MV-4-11 (cell line): ENCODE measurements at places on chromosomes 1 and 21.

DNA sequence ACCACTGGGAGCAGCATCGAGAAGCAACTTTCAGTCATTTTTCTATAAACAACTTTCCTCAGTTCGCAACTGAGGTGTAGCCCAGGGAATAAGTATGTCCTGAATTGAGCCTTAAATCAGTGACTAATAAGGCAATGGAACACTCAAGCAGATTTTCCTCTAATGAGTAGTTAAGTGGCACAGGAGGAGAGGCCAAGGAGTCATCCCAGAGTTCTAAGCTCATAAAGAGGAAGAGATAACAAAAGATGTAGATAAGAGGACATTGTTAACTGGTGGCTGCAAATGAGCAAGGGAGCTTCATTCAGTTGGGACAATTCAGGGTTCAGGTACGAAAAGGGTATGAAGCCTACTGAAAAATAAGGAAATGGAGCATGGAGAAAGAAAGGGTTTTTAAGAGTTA, 64.5 kb downstream of the LRRC40 start:
- DNase-seq: no peak

DNA sequence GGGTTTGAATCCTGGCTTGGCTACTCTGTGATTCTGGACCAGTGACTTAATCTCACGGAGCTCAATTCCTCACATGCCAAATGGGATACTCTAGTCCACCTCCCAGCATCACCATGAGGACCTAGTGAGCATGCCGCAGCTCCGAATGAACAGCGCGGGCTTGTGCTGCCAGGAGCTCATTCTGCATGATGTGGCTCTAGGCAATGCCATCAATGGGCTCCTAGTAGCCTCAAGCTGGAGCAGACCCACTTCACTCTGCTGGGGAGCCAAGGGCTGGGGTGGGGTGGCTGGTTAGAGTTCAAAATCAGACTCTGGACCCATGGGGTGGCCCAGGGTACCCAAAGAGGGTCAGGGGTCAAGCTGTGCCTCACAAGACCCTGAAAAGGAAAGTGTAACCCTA, 41.5 kb downstream of the CDK18 start:
- DNase-seq: no peak

GRCh38 chr1:223176437-223176836, 33.4 kb upstream of the TLR5 start:
- no peak for DNase-seq

DNA sequence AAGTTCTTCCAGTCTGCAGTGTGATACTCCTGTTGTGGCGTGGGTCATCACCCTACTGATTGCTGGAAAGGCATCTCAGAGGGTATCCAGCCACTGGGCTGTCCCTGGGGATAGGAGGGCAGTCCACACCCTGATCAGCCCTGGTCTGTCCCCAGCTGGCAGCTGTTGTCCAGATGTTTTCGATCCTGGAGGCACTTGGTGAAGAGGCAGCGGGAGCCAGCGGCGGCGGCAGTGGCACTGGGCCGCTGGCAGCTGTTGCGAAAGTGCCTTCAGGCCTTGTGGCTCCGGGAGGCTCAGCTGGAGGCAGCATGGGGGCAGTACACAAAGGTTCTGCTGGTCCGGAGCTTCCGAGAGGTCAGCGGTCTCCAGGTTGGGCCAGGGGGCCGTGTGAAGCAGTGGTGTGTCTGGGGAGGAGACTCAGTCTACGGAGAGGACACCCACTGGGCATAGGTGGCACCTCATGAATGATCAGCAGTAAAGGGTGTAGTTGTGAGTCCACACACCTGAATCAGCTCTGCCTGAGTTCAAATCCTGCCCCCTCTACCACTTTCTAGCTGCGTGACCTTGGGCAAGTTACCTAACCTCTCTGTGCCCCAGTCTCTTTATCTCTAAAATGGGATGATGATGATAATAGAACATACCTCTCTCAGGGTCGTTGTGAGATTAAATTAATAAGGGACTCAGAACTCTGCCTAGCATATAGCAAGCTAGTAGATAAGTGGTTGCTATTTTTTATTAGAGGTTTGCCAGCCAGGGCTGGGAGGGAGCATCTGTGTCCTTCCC, 6.1 kb downstream of the C1orf167 start:
- DNase-seq: no peak

DNA sequence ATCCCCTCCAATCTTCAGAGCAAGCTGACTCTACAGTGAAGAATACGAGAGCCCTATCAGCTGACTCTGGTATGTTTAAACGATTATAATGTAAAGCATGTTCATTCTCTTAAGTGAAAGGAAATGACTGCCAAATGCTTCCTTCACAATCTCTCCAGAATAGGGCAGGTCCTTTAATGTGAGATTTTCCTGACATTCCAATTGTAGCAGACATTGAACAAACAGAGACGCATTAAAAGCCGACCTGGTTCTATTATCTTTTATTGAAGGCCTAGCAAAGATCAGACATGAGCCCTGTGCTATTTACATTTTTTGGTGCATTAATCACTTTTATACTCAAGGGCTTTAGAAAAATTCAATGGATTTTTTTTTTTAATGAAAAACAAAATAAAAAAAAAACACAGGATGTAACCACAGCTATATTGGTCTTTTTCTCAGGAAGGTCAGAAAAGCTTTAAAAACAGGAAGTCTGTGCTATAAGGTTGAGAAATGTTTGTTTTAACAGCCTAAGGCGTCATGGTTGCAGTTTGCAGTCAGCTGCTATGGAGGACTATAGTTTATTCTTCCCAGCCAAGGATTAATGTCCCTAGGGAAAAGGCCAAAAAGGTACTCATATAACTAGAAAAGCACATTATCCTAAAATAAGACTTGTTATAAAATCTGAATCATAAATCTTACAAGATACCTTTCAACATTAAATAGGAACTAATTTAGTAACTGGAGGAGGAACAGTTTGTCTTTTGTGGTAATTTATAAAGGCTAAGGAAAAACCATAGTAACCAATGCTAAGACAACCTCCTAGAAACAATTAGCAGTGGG, 104.8 kb downstream of the RERE start:
- DNase-seq: peak; percentile 89

DNA sequence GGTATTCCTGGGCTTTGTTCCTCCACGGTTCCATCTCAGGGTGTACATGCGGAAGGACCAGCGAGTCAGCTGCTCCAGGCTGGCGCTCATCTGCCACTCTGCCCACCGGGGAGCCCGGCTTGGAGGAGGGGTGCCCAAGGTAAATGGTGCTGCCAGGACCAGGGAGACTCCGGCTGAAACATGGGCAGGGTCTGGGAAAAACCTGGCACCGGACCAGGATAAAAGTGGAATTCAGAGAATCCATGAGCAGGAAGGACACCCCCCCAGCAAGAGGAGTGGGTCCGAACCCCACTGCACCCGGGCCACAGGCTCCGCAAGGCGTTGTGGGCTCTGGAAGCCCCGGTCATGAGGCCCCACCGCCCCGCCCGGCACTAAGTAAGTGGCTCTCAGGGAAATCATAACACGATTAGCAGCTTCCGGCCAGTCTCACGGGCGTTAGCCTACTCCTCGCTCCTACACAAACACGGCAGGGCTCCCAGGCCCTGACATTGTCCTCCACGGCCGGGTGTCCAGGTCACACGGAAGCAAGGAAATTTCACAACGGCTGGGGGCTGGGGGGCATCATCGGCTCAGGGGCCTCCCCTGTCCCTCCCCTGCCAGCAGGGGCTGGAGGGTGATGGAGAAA, 21.1 kb downstream of the MEGF6 start:
- DNase-seq: no peak

- DNase-seq: no peak
These were observed 23.9 kb downstream of the MEF2D start for GRCh38 chr1:156476501-156477298.

- no peak for DNase-seq
These were observed 60.3 kb downstream of the SLX9 start for GRCh38 chr21:44999972-45000636.

GRCh38 chr21:27476696-27477095, 509.8 kb upstream of the ADAMTS5 start:
- peak; percentile 3 for DNase-seq
